Right renal pelvis (tissue), 4 donors: ENCODE measurements at places on chromosomes 4 and X. TPM values are rescaled to one million over a fixed set of nuclear protein-coding genes. Genes with fewer than 3 reads are reported as not detected.

Gene IL2RG
- polyA plus RNA-seq, result 2.3 TPM

Gene TAF7L
- 0.64 TPM for polyA plus RNA-seq

Gene HTN1
- polyA plus RNA-seq, result not detected

Gene UNC5C
- 35.4 TPM for polyA plus RNA-seq

Gene ETNPPL
- polyA plus RNA-seq, result 0.24 TPM

Gene POF1B
- 0.95 TPM for polyA plus RNA-seq

Gene REELD1
- polyA plus RNA-seq, result 0.11 TPM

Gene FOXR2
- not detected for polyA plus RNA-seq

Gene POU4F2
- not detected for polyA plus RNA-seq

Gene ARHGAP6
- polyA plus RNA-seq, result 14.1 TPM

DNA sequence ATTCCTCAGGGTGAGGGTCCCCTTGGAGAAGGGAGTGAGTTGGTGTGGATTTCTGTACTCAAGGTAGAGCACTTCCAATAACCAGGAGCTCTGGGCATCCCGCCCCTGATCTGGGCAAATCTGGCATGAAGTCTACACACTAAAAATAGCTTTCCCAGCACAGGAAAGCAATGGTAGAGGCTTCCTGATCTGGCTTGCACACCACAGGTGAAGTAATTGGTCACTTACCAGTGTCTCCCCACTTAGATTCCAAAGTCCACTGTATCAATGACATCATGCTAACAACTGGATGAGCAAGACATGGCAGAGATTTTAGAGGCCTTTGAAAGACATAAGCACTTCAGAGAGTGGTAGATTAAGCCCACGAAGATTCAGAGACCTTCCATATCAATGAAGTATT, 17.8 kb upstream of the IDS start:
- no peak for DNase-seq

DNA sequence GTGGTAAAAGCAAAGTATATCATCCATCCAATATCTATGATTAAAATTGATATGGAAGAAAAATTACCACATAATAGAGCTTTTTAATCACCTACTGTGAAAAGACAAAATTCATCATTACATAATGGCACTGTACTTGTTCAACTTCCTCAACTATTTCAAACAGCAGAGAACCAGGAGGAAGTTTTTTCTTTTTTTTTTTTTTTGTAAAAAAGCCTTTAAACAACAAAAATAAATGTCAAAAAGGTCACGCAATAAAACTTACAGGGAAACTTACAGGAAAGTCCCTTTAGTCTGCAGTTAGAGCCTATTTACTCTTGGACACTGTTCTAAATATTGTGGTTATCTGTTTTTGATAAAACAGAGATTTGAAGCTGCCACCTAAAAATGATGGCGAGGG, 4.8 kb downstream of the PDGFC start:
- DNase-seq, result no peak

DNA sequence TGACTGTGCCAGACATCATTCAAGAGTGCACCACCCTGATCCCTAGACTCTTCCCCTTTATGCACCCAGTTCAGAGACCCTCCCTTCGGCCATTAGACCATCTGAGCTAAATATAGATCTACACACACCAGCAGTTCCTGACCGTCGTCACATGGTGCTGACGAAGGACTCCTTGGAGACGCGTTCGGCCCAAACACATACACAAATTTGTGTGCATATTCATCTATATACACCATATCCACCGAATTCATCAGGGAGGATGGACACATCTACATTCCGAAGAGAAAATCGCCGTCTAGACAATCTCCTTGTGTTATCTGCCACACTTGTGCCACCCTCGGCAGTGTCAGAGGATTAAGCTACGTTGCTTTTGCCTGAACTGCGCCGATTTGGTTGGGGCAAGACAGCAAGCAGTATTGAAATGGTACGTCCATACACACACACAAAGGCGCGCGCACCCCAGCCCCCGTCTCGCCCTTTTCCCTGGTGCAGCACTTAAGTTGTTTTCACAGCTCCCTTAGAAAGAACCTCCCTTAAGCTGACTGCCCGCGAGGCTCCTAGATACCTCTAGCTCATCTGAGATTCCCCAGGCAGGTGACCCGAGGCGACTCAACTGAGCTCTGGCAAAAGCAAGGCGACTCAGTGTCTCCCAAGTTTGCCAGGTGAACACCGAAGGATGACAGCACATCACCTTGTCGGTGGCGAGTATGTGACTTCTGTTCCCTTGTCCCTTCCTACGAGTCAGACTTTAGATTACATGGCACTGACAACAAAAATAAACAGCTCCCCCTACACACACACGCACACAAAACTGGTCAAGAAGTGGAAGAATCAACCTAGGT, 1.0 kb downstream of the RASGEF1B start:
- DNase-seq, result peak; percentile 33

- DNase-seq, result no peak
These were observed 149.0 kb upstream of the KCNIP4 start for GRCh38 chr4:22097596-22097995.

GRCh38 chr4:14294611-14295010, 667.1 kb upstream of the BOD1L1 start:
- DNase-seq, result no peak

DNA sequence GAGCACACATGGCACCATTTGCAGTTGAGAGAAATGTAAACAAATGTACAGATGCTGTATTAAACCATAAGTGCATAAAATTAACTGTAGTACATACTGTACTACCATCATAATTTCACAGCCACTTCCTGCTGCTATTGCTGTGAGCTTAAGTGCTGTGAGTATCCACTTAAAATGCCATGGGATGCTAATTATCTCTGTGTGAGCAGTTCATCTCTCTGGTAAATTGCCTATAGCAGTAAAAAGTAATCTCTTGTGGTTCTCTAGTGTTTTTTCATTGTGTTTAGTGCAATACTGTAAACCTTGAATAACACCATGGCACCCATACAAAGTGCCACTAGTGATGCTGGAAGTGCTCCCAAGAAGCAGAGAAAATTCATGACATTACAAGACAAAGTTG, 9.9 kb upstream of the SCOC start:
- DNase-seq, result no peak

GRCh38 chrX:106874075-106874474, 29.1 kb downstream of the RIPPLY1 start:
- DNase-seq, result no peak

- no peak for DNase-seq
These were observed 37.1 kb upstream of the KLHL8 start for GRCh38 chr4:87257523-87257922.

DNA sequence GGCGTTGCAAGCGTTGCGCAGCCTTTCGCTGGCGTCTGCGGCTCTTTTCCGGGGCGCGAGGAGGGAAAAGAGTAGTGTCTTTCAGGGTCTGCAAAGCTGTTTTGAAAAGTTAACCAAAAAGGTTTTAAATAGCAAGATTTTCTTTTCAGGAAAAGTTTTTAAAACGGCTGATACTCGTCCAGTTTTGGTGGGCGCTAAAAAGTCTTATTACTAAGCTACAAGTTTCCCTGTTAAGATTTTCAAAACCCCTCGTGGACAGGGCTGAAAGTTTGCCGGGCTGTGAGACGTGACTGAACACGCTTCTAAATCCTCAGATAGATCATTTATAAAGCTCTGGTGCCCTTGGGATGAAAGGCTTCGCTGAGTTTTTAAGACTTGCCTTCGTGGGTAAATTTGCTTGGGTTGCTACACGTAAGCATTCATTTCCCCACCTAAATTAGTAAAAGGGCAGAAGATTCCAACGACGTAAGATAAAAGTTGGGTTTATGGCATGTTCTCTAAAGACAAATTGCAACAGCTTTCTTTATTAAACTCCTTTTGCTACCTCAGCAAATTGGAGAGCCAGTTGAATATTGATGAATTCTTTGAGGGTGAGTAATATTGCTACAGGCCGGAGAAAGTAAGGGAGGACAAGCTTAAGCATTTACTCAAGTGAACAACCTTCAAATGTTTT, 91.5 kb downstream of the HPRT1 start:
- no peak for DNase-seq

- no peak for DNase-seq
These were observed 233.5 kb upstream of the GYPA start for GRCh38 chr4:144374065-144374464.

DNA sequence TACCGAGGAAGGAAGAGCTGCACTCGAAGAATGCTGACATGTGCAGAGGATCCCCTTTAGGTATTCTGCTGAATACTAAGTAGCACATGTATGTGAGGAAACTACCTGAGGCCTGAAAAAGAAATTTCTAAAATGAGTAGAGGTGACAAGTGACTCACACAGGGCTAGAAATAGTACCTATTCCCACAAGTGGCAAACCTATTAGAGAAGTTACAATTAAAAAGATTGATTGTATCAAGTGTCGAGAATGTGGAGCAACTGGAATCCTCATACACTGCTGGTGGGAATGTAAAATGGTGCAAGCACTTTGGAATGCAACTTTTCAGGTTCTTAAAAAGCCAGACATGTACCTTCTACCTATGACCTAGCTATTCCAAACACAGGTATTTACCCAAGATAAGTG, 47.4 kb downstream of the CCSER1 start:
- no peak for DNase-seq

- DNase-seq, result no peak
These were observed 111.6 kb downstream of the BTC start for GRCh38 chr4:74682567-74683359.

GRCh38 chr4:11904117-11904535, 475.4 kb upstream of the HS3ST1 start:
- DNase-seq, result no peak

- no peak for DNase-seq
These were observed 36.1 kb upstream of the REPS2 start for GRCh38 chrX:16910376-16910775.

DNA sequence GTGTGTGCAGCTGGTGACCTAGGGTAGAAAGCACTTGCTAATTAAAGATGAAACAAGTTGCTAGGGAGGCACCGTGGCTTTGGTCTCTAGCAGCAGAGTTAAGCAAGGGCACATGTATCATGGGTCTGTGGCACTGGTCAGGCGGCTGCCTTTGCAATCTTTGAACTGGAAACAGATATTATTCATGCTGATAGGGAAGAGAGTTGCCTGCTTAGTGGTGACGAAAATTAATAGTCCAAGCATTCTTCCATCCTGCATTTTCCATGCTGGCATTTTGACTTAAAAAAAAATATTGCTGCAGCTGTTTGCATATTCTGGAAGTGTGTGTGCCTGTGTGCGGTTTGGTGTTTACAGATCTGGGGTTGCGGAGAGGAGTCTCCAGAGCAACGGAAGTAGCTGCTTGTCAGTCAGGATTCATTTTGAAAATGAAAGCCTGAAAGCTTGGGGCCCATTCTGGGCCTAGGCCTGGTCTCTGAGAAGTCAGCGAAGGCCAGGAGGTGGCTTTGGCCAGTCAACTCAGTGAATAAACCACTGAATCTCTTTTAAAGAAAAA, 2.3 kb upstream of the SOWAHD start:
- DNase-seq, result no peak

DNA sequence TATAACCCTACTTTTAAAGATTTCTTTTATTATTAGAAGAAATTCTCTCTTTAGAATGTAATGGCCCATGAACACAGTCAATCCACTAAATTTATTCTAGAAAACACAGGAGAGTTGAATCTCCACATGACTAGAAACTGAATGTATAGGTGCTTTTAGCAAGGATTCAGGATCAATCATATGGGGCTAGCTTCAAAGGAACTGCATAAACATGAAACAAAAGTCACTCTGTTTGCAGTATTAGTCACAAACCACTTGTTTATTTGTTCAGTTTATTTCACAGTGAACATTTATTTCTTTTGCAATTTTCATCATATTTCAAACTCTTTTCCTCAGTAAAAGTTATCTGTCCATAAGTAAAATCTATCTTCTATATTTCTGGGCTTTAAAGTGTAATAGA, 1604.6 kb downstream of the PCDH18 start:
- no peak for DNase-seq

DNA sequence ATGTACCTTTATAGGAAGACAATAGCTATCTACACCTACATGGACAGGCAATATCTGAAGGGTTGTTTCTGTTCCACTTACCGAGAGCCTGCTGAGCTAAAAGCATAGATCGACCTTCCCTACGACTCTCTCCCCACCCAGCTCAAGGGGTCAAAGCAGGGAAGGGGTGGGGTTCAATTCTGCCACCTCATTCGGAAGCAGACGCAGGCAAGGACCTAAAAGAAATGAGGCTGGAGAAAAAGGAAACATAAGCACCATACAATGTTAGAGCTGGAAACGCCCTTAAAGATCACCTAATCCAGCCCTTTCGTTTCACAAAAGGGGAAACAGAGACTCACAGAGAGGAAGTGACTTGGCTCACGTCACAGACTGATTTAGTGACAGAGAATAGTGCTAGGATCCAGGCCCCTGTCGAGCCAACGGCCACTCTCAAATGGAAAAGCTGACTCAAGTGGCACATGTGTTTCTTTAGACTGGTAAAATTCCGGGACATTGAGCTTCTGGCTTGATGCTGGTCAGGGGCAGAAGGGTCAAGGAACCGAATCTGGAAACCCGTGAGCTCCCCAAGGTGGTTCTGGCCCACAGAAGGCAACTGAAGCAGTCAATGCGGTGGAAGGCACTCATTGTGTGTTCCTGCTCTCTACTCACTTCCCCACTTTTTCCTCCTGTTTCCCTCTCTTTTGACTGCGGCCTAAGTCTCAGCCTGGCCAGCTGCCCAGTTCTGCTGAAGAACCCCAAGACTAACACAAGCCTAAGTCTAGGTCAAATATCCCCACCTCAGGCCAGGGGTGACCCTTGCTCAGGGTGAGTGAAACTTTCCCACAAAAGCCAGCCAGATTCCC, 7.5 kb downstream of the SEPTIN6 start:
- no peak for DNase-seq
